ENCODE measurements at places on chromosomes 7 and 10.

- DNase-seq: no peak
Measured at GRCh38 chr10:119341459-119342301, 134.3 kb downstream of the GRK5 start.

DNA sequence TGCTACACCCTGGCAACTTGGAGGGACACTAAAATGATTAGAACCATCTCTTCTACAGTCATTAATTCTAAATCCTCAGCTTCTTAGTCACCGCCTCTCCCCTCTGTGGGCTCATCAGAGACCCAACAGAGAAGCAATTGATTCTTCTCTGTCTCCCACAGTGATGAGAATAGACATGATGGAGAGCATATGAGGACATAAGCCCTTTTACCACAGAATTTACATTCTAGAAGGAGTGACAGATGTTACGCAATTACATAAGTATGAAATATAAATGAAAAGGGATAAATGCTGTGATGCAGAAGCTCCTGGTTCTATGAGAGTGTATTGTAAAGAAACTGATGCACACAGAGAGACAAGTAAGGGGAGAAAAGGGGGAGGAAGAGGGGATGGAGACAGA is 18.1 kb upstream of the ABCB5 start:
- no peak for DNase-seq

- no peak for DNase-seq
Measured at GRCh38 chr7:37372750-37373149, 75.9 kb downstream of the ELMO1 start.

- DNase-seq: no peak
Measured at GRCh38 chr10:79189853-79190435, 121.2 kb downstream of the ZMIZ1 start.

DNA sequence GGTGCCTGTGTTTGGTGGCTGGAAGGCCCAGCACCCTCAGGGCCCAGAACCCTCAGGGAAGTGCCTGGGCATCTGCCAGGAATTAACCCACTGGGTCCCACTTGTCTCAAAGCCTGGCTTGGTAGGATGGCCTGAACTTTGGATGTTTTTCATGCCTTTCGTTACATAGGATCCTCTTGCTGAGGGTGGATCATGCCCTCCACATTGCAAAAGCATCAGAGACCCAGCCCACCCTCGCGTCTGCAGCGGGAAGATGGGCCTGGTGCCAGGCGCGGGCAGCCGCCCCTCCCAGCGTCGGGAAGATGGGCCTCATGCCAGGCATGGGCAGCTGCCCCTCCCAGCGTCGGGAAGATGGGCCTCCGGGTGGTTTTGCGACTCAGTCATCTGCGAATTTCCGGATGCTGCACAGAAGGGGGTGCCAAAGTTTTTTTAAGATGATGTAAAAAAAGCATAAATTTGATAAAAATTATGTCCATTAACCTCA is 51.9 kb upstream of the PRKAR1B start:
- DNase-seq: no peak

GRCh38 chr7:1810961-1811849 is 141.1 kb downstream of the ELFN1 start:
- no peak for DNase-seq

DNA sequence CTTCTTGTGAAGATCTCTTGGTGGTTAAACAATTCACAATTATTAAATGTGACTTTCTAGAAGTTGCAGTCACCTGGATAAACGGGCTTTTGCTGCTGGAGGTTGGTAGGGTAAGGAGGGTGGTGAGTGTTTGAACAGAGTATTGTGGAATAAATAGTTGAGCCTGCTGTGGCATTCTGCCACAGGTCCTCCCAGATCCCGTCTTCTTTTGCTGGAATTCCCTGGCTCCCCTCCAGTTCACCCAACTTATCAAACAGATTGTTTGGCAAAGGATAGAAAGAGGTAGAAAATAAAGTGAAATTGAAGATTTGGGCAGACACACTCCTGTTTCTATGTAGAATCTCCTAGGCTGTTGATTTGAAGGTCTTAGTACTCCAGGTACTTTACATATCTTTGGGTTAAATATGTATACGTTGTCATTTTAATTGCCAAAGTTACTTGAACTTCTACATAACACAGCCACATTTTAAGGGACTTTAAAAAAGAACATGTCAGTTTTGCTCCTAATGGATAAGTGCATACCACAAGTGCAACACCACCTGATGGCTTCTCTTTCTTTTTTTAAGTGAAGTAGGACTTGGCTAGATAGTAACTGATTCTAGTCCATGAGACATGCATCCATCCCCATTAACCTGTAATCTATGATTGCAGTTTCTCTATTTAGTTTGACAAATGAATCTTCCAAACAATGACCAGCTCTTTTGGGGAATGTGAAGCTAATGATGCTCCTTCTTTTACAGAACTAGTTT is 83.0 kb downstream of the ARL4A start:
- DNase-seq: no peak

DNA sequence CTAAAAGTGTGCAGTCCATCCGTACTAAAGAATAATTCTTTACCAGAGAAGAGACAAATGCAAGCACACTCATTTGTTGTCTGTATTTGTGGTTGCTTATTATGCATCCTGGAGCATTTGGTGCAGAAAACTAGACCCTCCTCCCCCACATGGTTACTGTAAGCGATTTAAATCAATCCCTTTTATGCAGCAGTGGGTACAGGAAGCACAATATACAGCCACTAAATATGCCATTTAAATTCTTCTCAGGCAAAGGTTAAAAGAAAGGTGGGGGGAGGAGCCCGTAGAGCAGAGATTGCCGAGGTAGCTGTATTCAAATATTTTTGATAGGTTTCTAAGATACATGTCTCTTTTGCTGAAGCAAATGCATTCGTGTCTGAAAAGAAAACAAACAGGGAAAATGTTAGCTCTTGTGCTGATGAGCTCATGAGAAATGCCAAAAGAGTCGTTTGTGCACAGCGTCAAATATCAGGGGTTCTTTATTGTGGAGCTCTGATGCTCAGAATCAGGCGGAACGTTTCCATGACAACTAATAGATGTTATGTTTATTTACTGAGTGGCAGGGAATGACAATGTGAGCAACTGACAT is 131.3 kb upstream of the NPVF start:
- no peak for DNase-seq

DNA sequence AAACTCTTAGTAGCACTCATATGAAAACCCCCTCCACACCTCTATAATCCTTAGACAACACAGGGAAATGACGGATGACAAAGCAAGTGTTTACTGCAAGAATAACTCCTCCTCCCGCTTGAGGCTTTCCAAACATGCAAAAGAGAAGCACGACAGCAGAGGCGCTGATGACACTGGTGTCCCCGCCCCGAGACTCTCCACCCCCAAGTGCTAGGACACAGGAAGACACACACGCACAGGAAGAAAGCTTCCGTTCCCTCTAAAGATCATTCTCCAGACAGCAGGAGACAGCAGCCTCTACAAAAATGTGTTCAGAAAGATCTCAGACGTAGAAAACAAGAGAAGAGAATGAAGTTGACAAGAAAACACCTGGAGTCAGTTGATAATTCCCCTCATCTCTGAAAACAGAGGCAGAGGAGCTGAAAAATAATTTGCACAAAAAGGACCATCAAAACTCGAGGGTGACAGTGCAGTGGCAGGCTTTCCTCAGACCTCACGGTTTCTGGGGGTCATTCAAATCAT is 90.2 kb downstream of the DLG5 start:
- DNase-seq: peak; percentile 47

- DNase-seq: no peak
Measured at GRCh38 chr7:104961821-104962220, 52.2 kb upstream of the KMT2E start.

DNA sequence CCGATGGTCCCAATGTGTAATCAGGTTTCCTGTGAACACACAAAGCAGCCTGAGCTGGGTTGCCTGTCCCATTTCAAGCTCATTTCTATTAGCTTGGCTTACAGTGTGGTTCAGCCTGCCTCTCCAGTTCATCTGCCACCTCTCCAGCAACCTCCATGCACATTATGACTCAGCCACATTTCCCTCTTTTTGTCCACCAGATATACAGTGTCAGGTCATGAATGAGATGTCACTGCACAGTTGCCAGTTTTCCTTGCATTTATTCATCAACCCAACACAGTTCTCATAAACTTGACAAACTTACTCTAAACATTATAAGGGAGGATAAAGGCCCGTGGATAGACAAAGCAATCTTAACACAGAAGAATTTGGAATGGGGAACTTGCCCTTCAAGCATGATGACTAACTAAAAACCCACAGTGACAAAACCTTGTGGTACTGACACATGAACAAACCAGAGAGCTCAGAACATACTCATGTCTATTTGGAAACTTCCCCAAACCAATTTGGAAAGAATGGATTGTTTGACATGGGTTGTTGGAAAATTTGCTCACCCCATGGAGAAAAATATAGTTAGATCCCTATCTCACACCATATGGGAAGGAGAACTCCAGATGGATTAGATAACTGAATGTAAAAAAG is 2.5 kb upstream of the CFAP58 start:
- DNase-seq: no peak

DNA sequence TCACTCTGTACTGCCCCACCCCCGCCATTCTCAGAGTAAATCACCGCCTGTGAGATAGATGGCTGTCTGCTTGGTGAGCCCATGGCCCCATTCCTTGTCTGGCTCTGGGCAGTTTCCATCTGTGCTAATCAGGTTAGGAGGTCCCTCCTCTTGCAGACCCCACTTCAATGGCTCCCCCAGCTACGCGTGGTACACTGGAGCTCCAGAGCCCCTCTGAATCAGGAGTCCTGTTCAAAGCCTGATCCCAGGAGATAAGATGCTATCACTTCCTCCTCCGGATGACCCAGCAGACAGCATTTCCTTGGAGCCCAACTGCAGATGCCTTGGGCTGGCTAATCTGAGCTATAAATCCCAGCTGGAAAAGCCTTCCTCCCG is 122.3 kb downstream of the SH3PXD2A start:
- no peak for DNase-seq

DNA sequence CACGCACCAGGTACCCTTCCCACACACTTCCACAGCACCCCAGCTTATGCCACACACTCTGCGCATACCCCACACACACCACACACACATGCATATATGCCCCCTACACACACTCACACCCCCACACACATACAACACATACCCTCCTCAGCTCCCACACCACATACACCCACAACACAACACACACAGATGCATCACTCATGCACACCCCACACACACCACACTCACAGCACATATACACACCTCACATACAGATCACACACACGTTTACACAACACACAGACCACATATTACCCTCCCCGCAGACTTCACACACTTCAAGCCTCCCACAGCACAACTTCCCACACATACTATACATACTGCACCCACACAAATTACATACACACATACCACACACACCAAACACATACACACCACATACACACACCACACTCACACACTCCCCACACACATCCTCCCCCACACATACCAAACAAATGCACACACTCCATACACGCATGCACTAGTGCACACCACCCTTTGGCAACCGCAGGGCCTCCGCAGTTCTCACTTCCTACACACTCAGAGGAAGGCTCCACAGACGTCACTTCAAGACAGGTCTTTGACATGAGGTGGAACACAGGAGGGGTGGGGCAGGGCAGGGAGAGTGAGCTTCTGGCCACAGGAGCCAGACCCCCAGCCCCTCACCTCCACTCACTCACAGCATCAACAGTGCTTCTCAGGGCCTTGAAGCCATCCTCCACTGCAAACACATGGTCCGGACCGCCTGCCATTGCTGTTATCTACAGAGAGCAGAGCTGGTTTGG is 18.5 kb upstream of the ANTXRL start:
- no peak for DNase-seq

DNA sequence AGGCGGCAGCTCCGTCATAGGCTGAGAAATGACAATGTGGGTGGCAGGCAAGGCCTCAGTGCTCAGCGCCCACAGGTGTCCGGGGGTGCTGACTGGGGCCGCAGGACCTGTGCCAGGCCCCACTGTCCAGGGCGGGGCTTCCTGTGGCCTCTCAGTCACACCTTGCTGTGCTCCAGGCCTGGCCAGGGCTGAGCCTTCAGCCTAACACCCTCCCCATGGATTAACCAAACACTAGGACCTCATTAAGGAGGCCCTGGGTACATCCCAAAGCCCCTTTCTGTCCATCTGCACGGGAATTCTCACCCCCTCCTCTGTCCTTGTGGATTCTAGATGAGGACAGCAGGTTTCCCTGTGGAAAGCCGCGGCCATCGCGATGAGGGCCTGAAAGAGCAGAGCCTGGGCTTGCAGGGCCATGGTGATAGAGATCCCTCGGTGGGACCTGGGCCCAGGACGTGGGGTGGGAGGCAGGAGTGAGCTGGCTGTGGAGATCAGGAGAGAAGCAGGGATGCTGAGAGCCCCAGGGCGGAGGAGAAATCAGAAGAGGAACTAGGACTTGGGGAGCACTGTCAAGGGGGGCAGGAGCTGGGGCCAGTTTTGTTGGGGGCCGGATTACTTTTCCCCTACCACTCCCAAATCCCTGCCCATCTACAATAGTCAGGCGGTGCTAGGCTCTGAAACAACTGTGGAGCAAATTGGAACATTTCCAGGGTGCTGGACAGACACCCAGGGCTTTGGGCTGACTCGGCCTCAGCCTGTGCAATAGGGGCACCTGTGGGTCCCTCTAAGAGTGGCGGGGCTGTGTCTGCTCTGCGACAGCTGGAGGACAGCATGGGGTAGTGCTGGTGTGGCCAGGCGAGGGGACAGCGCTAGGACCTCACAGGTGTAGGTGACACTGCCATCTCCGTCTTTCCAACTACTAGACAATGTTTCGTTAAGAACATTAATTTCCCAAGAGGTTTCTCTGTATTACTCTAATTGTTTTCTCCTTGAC is 23.3 kb upstream of the MNX1 start:
- no peak for DNase-seq

DNA sequence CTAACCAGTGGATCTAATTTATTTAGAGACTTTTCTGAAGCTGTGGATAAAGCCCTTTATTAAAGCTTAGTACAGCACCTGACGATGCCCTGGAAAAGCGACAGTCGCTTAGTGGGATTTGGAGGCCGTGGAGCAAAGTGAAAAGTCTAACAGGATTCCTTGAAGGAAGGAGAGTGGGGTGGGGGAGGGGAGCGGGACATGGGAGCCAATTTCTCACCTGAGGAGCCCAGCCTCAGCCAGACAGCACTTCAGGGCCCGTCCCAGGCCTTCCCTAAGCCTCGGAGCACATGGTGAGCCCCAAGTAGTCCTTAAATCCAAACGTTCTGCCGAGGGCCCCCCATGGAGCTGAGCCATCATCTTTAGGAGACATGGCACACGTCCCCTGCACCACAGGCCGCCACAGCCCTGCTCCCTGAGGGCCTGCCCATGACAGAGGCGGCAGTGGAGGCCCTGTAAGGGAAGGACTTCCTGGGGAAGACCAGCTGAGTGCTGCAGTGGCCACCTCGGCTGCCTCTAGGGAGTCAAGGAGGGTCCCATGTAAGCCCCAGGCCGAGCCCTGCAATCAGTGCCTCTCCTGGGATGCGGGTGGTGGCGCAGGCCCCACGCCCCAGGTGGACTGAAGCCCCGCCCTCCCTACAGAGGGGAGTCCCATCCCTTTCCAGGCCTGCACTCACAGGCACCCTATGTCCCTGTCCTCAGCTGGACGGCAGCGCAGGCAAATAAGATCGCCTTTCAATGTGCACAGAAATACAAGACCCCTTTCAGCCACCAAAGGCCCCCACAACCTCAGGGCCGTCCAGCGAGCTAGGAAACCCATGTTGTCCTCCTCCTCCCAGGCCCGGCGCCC is 187.0 kb downstream of the MAD1L1 start:
- DNase-seq: no peak

GRCh38 chr10:78777466-78777865 is 291.3 kb upstream of the ZMIZ1 start:
- DNase-seq: no peak

- DNase-seq: no peak
Measured at GRCh38 chr7:167976-168791, 24.2 kb upstream of the FAM20C start.
